ENCODE measurements at places on chromosomes 12 and 14. TPM values are rescaled to one million over a fixed set of nuclear protein-coding genes. Genes with fewer than 3 reads are reported as not detected.

DNA sequence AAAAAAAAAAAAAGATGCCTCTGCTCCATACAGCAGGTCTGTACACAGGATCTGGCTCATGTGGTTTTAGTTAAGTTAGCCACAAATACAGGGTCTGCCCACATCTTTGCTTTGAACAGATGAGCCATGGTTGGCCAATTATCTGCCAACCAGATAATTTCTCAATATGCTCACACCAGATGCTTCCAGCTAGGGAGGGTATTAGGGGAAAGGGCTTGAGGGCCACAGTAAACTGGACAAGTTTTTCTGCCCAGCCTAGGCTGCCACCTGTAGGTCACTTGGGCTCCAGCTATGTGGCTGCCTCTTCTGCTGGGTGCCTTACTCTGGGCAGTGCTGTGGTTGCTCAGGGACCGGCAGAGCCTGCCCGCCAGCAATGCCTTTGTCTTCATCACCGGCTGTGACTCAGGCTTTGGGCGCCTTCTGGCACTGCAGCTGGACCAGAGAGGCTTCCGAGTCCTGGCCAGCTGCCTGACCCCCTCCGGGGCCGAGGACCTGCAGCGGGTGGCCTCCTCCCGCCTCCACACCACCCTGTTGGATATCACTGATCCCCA, 776 bp downstream of the RDH5 start:
- peak; percentile 80 for DNase-seq

GRCh38 chr12:8637244-8637643, 24.6 kb upstream of the AICDA start:
- no peak for DNase-seq

Gene DHRS4L2
- total RNA-seq, result 5.5 TPM

DNA sequence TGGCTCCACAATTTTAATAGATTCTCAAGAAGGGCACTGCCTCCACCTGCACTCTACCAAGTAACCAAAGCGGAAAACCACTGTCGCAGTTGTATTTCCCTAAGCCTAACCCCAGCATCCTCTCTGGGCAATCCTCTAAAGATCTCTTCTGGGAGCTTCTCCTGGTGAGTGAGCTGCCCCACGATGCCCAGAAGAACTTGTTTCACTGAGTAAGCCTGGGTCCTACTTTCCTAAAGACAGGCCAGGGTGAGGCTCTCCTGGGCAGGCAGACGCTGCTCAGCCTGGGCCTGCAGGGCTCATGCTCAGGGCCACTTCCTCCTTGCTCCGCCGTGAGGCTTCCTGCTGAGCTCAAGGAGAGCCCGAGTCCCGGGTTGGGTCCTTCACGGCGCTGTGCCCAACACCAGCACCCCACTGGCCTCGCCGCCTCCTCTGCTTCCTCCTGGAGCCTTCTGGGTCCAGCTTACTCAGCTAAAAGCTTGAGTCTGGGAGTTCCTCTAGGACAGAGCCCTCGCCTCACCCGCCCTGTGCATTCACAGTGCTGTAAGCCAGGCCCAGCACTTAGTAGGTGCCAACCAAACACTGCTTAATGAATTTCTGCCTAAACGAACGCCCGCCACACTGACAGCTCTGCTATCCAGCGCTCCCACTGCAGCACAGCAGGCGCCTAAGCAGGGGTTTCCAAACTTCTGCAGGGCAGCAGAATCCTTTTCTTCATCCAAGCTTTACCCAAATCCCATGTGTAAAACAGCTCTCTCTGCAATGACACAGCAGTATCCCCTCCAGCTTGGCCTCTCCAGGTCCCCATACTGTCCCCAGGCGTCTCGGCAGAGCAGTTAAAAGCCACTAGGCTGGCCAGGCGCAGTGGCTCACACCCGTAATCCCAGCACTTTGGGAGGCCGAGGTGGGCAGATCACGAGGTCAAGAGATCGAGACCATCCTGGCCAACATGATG, 5.7 kb downstream of the RAB35 start:
- no peak for DNase-seq

DNA sequence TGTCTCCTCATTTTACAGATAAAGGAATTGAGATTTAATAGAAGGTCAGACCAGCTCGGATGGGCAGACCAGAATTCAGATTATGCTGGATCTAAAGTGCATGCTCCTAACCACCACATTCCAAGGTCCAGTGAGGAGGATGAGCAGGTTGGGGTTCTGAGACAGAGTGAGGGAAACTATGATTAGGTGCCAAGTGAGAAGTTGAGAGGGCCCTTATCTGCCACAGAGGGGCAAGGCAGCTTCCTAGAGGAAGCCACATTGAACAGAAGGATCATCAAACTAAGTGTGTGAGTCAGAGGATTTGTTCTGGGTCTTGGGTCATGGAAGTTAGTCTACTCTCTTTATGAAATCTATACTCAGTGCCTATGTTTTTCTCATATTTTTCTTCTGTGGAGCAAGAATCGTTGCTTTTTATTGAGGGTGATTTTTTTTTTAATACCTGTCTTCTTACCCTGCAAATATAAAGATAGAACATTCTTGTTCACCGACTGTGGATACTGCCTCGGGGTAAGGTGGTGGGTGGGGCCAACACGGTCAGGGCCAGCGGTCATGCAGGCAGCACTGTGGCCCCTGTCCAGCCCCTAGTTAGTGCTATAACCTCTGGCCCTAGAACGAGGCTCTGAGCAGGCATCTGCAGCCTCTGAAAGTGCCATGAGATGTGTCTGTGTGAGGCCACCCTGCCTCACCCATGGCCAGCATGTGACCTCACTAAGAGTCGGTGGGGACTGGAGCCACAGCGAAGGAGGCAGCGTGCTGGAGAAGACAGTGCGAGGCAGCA, 55.6 kb upstream of the PTHLH start:
- DNase-seq, result peak; percentile 40

Gene HCAR2
- total RNA-seq, result 1.6 TPM

- no peak for DNase-seq
These were observed 353.2 kb upstream of the ATP2B1 start for GRCh38 chr12:90061809-90062208.

Gene METAP2
- 44.8 TPM for total RNA-seq

Gene MAP3K9
- 13.8 TPM for total RNA-seq

- peak; percentile 12 for DNase-seq
These were observed 38.2 kb upstream of the ARHGAP5 start for GRCh38 chr14:32038876-32039275.

- DNase-seq, result peak; percentile 100
These were observed 104.5 kb upstream of the FRMD6 start for GRCh38 chr14:51547260-51547659.

DNA sequence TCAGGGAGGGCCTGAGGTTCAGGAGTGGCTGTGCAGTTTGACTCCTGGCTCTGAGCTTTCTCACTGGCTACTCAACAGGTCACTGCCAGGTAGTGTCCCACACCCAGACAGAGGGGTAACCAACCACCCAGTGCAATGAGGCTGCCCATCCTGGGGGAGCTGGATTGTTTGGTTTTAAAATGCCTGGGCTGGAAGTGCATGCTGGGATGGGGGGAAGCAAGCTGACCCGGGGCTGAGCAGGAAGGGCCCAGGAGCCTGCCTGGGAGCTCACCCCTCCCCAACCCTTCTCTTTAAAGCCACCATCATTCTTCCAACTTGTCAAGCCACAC, 12.6 kb upstream of the ABHD12B start:
- no peak for DNase-seq

- no peak for DNase-seq
These were observed 29.8 kb downstream of the OR10P1 start for GRCh38 chr12:55666508-55666907.

DNA sequence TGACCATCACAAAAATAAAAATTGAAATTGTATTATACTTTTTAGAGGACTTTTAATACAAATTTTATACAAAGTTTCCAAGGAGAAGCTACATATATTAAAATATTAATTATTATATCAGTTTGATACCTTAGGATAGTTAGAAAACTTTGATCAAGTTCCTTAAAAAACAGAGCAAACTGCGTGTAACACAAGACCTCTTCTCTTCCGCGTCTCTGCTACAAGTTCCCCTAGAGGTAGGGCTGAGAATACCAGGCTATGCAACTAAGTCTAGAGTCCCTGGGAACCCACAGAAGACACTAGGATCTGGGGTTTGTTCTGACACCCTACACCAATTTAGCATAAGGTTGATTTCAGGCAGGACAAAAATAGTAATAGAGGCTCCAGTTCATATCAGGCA, 319.0 kb downstream of the FOXG1 start:
- peak; percentile 14 for DNase-seq

DNA sequence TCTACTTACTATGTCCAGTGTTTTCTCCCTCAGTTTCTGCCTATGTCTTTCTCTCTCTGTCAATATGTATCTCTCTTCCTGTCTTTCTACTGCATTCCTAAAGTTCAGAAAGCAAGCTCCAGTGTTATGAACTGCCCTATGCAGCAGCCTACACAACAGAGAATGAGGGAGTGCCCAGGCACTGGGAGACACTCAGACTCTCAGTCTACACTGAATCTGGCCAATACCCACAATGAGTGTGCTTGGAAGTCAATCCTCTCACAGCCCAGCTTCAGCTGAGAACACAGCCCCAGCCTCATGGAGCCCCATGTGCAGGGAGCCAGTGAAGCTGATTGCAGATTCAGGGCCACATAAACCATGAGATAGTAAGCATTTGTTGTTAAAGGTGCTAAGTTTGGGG, 128.7 kb downstream of the ALG10 start:
- no peak for DNase-seq

GRCh38 chr14:64213086-64213485, 81.1 kb downstream of the ESR2 start:
- DNase-seq, result peak; percentile 86

Gene HELB
- 2.2 TPM for total RNA-seq

GRCh38 chr12:106068296-106068695, 70.5 kb downstream of the NUAK1 start:
- DNase-seq, result no peak

Data from bronchial epithelial cell (primary cell).